ENCODE measurements at places on chromosomes 5 and 9.

DNA sequence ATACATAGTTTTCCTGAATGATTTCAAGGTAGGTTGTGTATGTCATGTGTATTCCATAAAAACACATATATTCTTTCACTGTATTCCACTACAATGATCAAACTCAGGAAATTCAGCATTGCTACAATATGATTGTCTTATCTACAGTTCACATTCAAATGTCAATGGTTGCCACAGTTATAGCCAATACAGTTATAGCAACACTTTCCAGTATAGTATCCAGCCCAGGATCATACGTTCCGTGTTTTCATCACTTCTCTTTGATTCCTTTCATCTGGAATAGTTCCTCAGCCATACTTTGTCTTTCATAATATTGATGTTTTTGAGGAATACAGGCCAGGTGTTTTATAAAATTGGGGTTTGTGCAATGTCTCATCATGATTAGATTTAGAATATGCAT, 9.5 kb downstream of the OR2S2 start:
- no peak for DNase-seq

DNA sequence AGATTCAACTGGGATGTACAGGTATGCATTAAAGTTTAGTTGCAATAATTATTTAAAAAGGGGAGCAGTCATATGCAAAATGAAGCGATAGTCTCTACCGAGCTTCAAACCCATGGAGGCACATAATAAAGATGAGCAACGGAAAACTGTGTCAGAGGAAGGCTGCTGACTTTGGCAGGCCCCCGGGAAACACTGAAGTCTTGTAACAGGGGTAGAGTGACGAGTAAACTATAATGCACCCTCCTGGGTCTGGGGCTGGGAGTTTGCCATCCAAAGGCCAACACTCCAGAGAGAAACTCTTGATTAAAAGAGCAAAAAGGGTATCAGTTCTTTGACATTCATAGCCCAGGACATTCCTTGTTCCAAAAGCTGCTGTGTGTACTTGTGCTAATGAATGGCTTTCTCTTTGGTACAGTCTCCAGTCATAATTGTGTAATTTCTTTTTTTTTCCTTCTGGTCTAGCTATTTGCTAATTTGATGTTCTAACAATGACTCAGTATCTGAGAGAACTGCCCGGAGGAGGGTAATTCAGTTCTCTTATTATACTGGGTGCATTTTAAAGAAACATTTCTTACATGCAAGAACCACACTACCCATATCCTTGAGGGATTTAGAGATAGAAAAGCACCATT, 59.2 kb downstream of the TNC start:
- no peak for DNase-seq

GRCh38 chr5:11311272-11311671, 550.2 kb upstream of the DAP start:
- no peak for DNase-seq

GRCh38 chr9:130860458-130861316, 25.6 kb downstream of the ABL1 start:
- DNase-seq, result no peak

DNA sequence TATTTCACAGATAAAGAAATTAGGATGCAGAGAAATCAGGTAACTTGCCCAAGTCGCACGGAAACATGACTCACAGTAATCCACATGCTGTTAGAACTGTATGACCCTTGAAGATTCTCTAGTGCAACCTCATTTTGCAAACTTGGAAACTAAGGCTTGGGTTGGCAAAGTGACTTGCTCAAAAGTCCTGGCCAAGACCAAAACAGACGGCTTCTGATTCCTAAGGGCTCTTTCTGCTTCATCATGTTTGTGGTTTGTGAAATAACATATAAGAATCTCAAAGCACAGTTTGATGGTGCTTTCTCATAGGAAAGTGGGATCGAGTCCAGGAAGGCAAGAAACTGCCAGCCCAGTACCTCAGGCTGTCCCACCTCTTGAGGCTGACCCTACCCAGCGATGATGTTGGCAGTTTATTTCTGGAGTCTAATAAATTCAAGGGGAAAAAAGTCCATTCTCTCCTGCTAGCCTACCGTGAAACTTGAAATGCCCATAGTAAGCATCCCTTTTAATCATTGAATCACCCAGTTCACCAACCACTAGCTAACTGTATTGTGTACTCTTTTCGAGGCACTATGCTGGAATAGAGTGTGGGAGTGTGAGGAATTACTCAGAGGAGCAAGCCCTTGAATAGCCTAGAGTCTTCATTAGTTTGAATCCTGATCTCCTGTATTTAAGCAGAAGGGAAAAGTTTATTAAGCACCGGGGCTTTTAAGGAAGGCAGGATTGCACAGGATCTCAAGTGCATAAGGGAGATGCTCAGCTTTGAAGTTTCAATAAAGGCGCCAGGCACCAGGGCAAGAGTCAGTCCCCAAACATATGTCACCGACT, 14.1 kb downstream of the CAPSL start:
- no peak for DNase-seq

- no peak for DNase-seq
Measured at GRCh38 chr5:107857785-107858184, 187.0 kb upstream of the EFNA5 start.

GRCh38 chr9:115925424-115925823, 228.2 kb upstream of the PAPPA start:
- DNase-seq, result no peak

DNA sequence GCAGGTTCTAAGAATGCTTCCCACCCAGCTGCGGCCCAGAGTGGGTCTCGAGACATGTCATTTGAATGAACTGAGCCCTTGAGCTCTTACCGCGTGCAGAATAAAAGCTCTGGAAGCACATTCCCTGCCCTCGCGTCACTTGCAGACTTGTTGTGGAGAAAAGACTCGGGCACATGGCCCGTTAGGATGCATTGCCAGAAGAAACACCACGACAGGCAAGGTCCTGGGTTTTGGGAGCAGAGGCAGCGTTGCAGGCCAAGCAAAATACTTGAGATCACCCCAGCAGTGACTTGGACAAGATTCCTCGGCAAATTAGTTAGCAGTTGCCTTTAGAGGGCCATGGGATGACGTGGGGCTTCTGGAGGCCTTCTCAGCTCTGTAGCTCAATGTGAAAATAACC, 170.8 kb upstream of the MSX2 start:
- no peak for DNase-seq

- no peak for DNase-seq
Measured at GRCh38 chr9:93536874-93537273, 39.5 kb upstream of the PHF2 start.

DNA sequence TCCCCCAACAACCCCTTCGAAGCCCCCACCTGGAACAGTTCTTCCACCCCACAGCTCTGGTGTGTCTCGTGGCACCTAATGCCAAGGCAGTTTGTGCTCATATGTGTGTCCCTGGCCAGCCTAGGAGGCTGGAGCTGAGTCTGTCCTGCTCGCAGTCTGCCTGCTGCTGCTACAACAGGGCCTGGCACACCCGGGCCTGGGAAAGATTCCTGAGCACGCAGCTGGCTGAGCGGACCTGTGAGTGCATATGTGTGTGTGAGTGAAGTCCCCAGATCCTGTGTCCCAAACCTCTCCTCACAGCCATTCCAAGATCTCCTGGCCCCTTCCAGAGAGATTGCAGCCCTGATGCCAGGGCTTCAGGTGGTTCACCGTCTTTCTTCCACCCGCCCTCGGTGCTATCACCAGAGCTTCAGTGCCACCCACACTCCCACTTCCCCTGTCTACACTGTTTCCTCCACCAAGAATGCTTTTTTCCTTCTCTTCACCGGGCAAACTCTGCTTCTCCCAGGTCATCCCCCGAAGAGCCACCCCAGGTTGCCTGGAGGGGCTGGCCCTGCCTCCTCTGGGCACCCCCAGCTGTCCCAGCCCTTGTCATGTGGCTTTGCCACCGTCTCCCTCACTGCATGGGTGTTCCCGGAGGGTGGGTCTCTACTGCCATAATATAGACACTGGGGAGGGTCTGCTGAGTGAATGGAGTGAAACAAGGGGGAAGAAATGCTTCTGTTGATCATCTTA, 28.4 kb downstream of the LMX1B start:
- DNase-seq, result no peak

GRCh38 chr9:76374783-76375559, 19.3 kb downstream of the RFK start:
- DNase-seq, result peak; percentile 84

- DNase-seq, result no peak
Measured at GRCh38 chr5:74953937-74954720, 87.9 kb upstream of the FAM169A start.

All from NCI-H69 (cell line).